ENCODE measurements at places on chromosomes 2 and 18.

- DNase-seq = peak; percentile 82
Measured at GRCh38 chr2:77807531-77808215, 285.5 kb upstream of the LRRTM4 start.

DNA sequence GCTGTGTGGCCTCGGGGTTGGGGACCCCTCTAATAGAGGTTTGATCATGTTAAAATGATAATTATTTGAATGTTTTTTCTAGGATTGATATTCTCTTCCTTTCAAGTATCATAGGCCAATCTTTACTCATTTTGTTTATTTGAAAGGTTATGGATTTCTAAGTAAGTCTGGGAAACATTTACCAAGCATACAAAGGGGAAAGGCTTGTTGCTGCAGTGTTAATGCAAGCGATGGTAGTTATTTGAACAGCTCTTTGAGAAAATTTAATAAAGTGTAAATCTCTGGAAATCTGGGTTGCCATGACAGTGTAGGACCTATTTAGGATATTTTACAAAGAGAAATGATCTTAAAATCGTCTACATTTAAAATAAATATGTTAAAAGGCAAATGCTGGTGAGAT lies 56.1 kb downstream of the SPTBN1 start:
- no peak for DNase-seq

GRCh38 chr2:208556983-208557484 lies 150.4 kb downstream of the PTH2R start:
- DNase-seq = no peak

GRCh38 chr2:62795341-62795740 lies 89.8 kb downstream of the EHBP1 start:
- no peak for DNase-seq

DNA sequence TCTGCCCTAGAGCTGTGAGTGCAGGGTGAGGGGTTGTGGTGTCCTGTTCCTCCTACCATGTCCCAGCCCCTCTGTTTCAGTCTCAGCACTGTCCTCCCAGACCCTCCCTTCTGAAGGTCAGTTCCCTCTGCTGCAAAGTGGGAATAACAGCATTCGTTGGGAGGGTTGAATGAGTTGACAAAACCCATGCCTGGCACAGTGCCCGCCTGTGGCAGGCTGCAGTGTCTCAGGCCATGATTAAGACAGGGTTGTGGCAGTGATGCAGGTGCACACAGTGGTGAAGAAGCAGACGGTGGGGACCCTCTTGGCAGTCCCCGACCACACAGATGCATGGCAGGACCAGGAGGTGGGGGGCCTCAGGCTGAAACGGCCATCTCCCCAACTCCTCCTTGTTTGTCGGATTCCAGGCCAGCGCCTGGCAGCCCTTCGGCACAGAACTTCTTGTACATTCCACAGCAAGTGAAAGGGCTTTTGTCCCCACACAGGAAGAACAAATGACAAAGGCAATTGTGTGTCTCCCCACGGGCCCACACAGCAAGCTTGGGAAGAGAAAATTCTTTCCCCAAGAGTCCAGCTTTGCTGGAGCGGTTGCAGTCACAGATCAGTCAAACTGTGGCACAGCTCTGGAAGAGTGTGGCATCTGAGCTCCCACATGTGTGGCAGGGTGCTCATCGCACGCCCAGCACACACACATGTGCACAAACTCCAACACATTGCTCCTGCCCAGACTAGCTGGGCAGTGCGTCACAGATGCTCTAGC lies 92.0 kb upstream of the MSH2 start:
- DNase-seq = peak; percentile 63

- DNase-seq = no peak
Measured at GRCh38 chr2:19893520-19894133, 8.2 kb downstream of the TTC32 start.
